A549 treated with Mapracorat at 1 μM for 4 hours (cell line): ENCODE measurements at places on chromosomes 7 and 10. TPM values are rescaled to one million over a fixed set of nuclear protein-coding genes. Genes with fewer than 3 reads are reported as not detected.

Gene SLC26A5
- total RNA-seq: not detected in 5 replicates

Gene HIP1
- 17.3 to 26.6 TPM (median 24.5 TPM) in 5 replicates for total RNA-seq

Gene GCK
- total RNA-seq: not detected in 5 replicates

Gene CHCHD2
- 584 to 726 TPM (median 696 TPM) in 5 replicates for total RNA-seq

Gene CACUL1
- total RNA-seq: 10.5 to 13.7 TPM (median 11.7 TPM) in 5 replicates
